ENCODE measurements at places on chromosomes 7 and 10. TPM values are rescaled to one million over a fixed set of nuclear protein-coding genes. Genes with fewer than 3 reads are reported as not detected.

The CTNNA3 gene
- 4.0 TPM for polyA plus RNA-seq

The ZNF277 gene
- polyA plus RNA-seq = 42.0 TPM

The AKR1C4 gene
- polyA plus RNA-seq = not detected

The LIPF gene
- polyA plus RNA-seq = 0.24 TPM

- no peak for DNase-seq
Observed at GRCh38 chr10:69045441-69046300, 42.2 kb upstream of the SRGN start.

GRCh38 chr7:102079140-102080018 is 207.3 kb upstream of the SH2B2 start:
- no peak for DNase-seq

GRCh38 chr7:40356312-40356711 is 221.5 kb downstream of the SUGCT start:
- DNase-seq = no peak

DNA sequence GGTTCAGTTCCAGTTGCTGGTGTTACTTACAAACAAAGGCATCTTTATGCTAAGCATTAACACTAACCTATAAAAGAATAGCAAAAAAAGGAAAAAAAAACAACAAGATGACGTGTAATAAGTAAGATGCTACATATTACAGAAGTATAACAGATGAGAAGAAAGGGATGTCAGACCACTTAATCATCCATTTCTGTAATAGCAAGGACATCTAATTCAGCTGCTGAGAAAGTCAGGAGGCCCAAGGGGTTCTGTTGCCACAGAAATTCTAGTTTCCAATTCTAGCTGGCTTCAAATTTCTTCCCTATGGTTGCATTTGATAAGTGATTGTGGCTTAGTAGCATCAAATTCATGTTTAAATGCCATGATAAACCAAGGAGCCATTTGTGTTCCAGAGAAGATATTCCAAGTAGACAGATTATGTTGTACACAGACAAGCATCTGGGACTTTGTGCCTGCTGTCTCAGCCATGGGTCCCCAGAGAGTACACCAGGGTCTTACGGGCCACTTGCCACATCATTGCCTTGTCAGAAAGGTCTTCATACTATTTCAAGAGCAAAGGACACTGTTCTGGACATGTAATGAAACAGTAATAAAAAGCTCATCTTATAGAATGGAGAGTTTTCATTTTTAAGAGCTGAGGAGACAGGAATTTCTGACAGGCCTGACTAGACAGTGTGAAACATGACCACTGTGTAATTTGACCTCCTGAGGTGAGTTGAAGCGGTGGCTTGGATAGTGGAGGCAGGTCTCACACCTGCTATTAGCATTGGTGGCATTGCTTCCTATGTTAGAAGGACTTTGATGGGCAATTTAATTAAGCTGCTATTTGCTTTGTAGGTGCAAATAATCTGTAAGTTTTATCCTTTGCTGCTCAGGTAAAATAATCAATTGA is 4.2 kb upstream of the ASB4 start:
- no peak for DNase-seq

- no peak for DNase-seq
Observed at GRCh38 chr7:101590663-101591435, 38.2 kb downstream of the MYL10 start.
